ENCODE measurements at places on chromosomes 6 and 20.
A peak's percentile ranks its signal among the peaks of the same experiment; 100 is the strongest.

GRCh38 chr6:14476793-14477531 lies 359.4 kb downstream of the CD83 start:
- DNase-seq = no peak

DNA sequence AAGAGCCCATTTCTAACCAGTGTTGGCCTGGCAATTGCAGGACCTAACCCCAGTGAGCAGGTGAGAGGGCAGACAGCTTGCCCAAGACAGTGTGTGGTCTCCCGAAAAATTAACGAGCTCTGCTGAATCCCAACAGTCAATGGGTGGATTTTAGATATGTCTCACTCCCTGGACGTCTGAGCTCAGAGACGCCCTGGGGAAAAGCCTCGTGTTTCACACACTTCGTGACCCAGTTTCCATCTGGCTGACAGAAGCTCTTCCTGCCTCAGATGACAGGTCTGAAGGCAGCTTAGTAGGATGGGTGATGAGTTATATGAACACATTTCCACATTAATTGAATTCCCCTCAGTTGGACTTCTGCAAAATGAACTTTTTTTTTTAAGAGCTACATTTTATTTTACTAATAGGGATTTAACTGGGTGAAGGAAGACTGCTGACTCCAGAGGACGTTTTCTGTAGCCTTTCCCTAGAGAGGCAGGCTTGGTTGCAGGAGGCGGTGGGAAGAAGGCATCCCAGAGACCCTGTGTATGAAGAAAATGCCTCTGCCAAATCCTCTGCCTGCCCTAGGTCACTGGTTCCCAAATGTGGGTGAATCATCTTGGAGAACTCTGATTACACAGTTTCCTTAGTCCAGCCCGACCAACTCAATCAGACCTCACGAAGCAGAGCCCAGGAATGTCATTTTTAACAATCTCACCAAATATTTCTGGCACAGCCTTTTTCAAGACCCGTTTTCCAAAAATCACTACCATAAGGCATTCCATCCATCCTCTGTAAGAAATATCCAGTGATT lies 71.7 kb upstream of the LY86 start:
- no peak for DNase-seq

DNA sequence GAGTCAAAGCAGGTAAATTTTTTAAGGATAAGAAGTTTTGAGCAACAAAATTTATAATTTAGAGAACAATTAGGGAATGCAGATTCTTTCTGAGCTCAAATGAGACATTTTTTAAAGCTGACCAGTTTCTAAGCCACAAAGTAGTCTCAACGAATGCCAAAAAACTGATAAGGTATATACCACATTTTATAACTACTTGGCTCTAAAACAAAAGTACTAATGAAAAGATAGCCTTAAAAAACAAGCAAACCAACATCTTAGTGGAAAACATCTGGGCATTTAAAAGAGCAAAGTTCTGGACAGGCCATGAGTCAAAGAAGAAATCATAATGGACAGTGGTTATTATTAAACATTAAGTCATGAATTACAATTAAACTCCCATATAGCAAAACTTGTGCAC lies 23.2 kb upstream of the RNF146 start:
- DNase-seq = no peak

- no peak for DNase-seq
Observed at GRCh38 chr6:133804265-133804664, 84.6 kb upstream of the TCF21 start.

DNA sequence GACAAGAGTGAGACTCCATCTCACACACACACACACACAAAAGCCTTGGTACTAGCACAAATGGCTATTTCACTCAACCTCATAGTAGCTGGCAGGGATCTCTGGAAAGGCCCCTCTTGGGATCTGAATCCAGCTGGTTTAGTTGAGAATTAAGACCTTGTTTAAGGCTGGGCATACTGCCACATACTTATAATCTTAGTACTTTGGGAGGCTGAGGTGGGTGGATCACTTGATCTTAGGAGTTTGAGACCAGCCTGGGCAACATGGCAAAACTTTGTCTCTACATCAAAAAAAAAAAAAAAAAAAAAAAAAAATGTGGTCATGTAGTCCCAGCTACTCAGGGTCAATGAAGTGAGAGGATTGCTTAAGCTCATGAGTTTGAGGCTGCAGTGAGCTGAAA lies 628.3 kb downstream of the MMUT start:
- no peak for DNase-seq

- DNase-seq = no peak
Observed at GRCh38 chr20:6767126-6767535, 355 bp upstream of the BMP2 start.

DNA sequence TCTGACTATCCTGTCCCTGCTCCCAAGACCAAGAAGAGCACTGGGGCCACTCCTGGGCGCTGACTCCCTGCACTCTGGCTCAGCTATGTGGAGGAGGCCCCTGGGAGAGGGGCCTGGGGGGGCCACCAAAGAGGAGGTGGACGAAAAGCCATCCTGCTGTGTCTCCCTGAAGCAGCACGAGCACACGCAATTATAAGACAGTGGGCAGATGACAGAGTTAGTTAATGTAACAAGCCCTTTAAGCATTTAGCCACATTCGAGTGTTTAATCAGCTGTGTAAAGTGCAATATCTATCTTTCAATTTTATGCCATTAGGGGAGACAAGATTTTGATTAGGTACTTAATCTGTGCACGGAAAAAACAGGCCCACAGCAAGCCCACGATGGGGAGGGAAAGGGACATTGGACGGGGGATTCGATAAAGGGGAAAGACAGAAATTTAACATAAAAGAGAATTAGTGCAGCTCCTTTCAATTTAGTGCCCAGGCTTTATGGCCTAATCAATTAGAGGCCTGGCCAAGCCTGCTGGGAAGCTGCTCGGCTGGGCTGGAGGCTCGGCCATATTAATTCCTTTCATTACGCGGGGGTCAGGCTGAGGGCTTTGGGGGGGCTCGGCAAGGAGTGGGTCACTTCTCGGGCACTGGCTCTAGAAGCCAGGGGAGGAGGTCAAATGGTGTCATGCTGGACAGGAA lies 286.2 kb downstream of the DHX35 start:
- DNase-seq = no peak

DNA sequence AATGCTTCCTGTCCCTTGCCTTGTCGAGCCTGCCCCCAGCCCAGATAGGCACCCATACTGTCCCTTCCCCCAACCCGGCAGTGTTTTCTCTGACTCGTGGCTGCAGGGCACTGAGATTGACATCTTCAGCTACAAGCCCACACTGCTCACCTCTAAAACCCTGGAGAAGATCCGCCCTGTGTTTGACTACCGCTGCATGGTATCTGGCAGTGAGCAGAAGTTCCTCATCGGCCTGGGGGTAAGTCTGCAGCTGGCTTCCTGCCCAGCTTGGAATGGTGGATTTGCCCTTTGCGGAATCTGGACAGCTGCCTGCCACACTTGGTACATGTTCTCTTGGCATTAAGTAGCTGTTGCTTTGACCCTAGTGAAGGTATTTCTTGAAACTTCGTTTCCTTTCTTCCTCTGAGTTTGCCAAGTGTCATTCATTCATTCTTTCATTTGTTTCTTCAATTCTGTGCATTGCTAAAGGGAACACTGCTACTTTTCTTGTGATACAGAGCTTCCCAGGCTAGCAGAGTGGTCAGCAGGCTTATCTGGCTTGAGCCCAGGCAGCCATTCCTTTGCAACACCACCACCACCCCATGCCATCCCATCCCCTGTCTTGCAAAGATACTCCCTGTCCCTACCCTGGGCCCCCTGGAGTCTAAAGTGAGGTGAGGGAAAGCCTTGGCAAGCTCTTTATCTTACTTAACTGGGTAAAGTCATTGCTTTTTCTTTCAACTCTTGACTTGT lies 26.2 kb downstream of the CCDC167 start:
- DNase-seq = no peak

GRCh38 chr20:21101932-21102575 lies 4.1 kb downstream of the LINC00237 start:
- DNase-seq = peak; percentile 81

DNA sequence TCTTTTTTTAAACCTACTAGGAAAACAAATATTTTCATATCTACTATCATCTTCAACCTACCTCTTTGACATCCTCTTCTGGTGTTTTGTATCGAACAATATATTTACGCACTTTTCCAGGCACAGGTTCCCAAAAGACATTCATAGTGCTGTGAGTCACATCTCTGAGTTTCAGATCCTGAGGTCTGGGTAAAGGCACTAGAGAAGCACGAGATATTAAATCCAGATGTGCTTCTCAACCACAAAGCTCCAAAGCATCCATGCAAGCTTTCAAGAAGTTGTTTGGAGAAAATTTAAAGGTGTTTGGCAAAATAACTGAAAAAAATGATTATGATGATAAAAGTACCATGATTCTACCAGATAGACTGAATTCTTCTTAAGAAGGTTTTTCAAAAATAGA lies 62.7 kb downstream of the COL12A1 start:
- no peak for DNase-seq

- peak; percentile 98 for DNase-seq
Observed at GRCh38 chr6:107459283-107460082, at the start of gene PDSS2. Gene PDSS2 (minus strand): TSS chr6:107459564. CDS start chr6:107459285, 279 bp downstream.

DNA sequence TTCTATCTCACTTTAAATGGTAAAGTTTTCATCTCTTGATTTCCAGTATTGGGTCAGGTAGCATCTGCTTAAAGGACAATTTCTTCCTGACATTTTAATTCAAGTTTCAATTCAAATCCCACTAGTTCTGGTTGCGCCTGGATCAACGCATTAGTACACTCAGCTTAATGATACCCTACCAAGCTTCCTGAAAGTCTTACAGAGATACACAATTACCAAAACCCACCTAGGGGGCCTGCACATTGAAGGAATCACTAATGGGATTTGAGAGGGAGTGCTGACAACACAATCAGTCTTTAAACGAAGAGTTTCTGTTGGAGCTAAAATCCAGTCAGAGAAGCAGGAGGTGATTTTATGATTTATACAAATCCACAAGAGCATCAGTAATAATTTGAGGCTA lies 293.0 kb downstream of the PHF3 start:
- DNase-seq = no peak

All from NCI-H146 (cell line).